ENCODE measurements at places on chromosomes 5 and 9. TPM values are rescaled to one million over a fixed set of nuclear protein-coding genes. Genes with fewer than 3 reads are reported as not detected.

CDKN2B-AS1 gene
- 1.3 TPM for total RNA-seq

PHF24 gene
- total RNA-seq, result under 0.01 TPM

DDX4 gene
- total RNA-seq, result not detected

NNT gene
- total RNA-seq, result 69.0 TPM

FCN2 gene
- not detected for total RNA-seq

DNA sequence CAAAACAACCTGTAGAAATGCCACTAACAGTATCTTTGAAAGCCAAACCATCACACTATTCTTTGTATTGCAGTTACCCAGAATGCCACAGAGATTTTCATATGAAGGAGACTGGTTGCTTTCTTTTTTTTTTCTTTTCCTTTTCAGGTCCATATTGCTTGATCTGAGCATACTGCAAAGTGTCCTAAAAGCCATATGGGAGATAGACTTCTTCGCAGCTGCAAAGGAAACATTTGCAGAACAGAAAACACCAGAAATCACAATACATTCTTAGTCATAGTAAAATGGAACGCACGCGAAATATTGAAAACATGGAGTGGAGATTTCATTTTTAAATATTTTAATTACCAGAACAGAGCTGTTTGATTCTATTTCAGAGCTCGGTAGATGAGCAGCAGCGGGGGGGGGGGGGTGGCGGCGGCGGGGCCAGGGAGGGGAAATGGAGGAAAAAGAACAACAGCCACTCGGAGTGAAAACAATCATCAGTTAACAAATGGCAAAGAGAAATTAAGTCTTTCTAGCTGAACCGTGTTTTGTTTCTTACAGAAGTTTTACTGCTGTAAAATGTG, 284.1 kb downstream of the NFIB start:
- no peak for DNase-seq

DNA sequence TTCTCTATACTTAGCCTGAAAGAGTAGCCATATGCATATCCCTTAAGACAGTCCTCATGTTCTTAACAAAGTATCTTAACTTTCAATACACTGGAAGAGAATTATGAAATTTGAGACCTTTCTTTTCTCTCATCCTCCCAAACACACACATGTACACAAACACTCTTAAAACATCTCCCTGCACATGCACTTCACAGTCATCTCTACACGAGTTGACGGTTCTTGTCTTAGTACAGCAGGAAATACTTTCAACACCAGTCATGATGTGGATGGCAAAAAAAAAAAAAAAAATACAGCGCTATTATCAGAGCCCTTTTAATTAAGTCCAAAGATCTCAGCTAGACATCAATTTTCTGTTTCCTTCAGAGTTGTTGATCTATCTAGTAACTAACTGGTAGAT, 43.6 kb upstream of the PCSK1 start:
- DNase-seq, result no peak

- no peak for DNase-seq
Observed at GRCh38 chr5:60490597-60491166, 209.3 kb downstream of the DEPDC1B start.

DNA sequence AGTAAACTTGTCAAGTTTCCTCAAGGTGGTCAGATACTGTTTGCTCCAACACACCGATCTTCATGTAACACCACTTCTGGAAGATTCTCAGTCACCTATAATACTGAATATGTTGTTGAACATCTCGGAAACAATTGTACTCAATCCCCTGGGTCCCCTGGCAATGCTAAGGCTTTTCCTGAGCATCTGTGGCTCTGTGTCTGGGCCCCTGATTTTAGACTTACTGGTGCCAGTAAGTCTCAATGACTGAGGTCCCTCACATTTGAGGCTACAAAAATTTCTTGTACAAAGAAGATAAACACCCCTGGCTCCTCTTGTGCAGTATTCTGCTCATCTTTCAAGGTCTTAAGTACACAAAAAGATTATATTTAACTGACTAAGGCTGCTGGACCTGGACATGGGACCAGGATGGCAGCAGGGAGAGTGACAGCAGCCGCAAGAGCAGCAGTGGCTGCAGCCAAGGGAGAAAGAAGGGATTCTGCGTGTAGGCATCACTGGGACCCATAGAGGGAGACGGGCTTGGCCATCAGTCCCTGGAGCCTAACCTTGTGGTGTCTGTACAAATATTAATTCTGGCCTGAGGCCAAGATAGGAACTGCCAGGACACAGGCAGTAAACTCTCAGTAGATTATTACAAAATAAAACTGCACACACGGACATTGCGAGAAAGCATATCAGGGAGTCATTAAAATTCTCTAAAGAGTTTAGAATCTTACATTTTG, 49.0 kb upstream of the TNPO1 start:
- DNase-seq, result no peak

GRCh38 chr5:177175336-177175735, 41.8 kb downstream of the NSD1 start:
- DNase-seq, result no peak

- no peak for DNase-seq
Observed at GRCh38 chr9:127898433-127899127, 823 bp downstream of the ST6GALNAC6 start.

DNA sequence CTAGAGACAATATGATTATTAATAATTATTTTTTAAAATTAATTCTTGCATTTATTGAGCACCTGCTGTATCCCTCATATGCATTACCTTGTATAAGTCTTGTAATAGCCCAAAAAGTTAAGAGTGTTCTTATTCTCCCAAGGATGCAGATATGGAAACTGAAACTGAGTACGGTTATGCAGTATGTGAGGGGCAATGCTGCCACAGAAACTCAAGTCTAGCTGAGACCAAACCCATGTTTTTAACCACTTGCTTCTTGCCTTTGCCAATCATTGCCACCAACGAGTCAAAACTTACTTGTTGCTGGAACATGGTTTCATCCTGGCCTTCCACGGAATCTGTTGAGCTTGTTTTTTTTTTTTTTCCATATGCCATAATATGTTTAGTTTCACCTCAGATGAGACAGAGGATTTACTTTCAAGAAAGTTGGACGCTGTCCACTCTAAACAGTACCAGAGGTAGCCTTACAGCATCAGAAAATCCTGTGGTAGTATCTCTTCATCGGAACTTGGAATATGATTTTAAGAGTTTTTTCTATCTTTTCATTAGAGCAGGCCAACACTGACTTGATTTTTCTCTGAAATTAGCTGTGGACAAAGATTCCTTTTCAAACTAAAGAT, 27.9 kb downstream of the DOCK8 start:
- no peak for DNase-seq

DNA sequence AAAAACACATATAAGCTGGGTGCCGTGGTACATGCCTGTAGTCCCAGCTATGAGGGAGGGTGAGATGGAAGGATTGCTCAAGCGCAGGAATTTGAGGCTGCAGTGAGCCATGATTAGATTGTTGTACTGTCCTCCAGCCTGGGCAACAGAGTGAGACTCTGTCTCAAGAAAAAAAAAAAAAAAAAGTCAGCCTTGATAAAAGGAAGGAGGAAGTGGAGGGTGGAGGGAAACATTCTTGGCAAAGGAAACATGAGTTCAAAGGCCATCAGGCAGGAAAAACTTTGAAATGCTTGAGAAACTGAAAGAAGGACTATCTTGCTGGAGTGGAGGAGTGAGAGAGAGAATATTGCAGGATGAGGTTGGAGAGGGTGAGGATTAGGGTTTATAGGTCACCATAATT, 18.3 kb upstream of the ANKHD1 start:
- no peak for DNase-seq

DNA sequence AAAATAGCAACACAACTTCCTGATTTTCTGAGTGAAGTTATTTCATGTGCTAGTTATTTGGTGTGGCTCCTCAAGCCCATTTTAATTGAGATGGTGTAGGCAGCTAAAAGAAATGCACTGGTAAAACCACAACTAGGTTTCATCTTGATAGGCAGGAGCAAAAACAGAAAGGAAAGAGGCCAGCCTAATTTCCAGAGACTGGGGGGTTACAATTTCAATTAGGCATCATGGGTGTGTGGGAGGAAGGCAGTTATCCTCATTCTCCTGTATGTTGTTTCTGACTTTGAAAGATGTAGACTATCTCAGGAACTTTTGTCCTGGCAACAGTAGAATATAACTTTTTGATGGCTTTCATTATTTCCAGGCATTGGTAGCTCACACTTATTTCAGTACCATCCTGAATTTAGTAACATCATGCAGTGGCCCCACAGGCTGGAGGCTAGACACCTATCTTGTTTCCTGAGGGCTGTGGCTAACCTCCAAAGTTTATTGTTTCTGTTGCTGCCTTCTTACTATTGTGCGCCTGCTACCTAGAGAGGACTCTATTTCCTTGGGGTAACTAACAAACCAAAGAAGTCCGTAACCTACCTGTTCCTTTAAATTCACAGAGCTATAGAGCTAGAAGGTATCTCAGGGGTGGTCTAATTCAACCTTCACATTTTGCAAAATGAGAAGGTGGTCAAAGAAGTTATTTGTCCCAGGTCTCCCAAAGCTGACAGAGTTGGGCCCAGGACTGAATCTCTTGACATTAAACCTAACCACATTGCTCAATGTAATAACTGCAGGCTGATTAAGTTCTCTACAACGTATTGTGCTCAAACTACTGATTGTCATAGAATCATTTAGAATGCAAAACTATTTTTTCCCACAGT, 42.4 kb downstream of the FYB1 start:
- DNase-seq, result peak; percentile 85

DNA sequence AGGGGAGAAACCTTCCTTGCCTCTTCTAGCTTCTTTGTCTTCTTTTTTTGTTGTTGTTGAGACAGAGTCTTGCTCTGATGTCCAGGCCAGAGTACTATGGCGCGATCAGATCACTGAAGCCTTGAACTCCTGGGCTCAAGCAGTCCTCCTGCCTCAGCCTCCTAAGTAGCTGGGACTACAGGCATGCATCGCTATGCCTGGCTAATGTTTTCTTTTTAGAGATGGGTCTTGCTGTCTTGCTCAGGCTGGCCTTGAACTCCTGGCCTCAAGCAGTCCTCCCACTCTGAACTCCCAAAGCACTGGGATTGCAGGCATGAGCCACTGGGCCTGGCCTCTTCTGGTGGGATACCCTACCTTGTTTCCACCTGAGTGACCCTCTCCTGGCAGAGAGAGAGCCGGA, 3.4 kb upstream of the PAXX start:
- no peak for DNase-seq

GRCh38 chr5:134569758-134570364, 44.4 kb downstream of the JADE2 start:
- DNase-seq, result no peak

- no peak for DNase-seq
Observed at GRCh38 chr5:156259618-156260017, 67.3 kb upstream of the SGCD start.

DNA sequence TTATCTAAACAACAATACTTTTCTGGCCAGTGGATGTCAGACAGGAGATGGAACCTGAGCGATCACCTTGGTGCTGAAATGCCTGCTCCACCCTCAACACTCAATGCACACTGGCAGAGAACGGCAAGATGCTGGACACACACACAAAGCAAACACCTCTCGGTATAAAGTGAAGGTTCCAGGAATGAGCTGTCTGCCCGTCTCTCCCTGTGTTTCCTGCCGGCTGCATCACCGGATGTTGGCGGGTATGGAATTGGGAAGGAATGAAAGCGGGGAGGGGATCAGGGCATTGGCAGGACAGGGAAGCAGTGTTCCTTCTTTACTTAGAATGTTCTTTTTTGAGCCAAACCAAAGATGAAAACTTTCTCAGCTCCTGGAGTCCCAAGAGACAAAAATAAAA, 59.2 kb downstream of the MED10 start:
- no peak for DNase-seq

All from esophagus muscularis mucosa (tissue), 4 donors.